Gastroesophageal sphincter (tissue), 4 donors: ENCODE measurements at places on chromosomes 3 and 15.

GRCh38 chr3:127480196-127480954 is 110.2 kb downstream of the TPRA1 start:
- ATAC-seq: no peak

GRCh38 chr3:111315930-111316587 is 225.9 kb upstream of the CD96 start:
- no peak for ATAC-seq

GRCh38 chr15:91660174-91660649 is 193.3 kb upstream of the SLCO3A1 start:
- ATAC-seq: no peak

DNA sequence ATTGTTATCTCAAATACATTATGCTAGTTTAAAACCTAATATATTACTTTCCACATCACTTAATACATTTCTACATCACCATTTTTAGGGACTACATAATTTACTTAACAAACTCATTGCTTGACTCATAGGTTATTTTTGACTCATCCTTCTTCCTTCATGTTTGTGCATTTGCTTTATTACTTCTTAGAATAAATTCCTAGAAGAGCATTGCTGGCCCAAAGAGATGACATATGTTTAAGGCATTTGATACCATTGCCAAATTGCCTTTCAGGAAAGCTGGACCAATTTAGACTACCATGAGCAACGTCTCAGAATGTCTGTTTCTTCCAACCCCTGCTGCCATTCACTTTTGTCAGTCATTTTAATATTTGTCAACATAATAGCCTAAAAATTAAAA is 905.8 kb downstream of the IGSF11 start:
- ATAC-seq: no peak

- ATAC-seq: no peak
Observed at GRCh38 chr3:46778101-46778500, 60.4 kb upstream of the PRSS50 start.

DNA sequence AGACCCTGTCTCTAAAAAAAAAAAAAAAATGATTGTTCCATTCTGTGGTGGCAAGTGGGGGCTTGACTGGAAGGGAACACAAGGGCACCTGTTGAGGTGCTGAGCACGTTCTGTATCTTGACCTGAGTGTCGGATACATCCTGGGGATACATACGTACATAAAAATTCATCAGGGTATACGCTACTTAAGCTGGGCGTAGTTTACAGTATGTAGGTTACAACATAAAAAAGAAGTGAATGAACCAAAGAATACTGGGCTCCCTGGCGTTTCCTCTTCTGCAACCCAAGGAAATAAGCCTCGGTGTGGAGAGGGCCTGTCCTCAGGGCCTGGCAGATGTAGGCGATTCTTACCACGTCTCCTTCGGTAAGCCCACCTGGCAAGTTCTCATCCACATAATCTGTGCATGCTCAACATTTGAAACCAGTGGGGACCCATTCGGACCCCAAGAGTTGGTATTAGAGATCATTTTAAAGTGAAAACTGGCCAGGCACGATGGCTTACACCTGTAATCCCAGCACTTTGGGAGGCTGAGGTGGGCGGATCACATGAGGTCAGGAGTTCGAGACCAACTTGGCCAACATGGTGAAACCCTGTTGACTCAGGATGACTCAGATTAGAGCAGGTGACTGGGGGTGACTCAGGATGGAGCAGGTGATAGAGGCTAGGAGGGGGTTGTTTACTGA is 5.1 kb upstream of the MUC20 start:
- no peak for ATAC-seq

- no peak for ATAC-seq
Observed at GRCh38 chr15:101611580-101612299, 40.4 kb downstream of the TM2D3 start.

DNA sequence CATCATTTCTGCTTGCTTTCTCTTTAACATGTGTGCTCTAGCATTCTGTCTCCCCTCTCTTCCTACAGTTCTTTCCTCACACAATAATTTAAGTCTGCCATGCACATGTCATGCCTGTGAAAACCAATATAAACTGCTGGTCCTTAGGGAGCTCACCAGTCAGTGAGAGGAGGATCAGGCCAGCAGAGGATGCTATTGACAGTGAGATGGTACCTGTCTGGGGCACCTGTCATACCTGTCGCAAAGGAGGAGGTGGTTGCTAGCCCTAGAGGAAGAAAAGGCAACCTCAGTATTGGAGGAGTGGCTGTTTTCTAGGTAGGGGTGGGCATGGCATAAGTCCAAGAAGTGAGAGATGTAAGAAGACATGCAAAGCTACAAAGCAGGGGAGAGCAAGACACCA is 194.6 kb downstream of the GABRG3 start:
- no peak for ATAC-seq

DNA sequence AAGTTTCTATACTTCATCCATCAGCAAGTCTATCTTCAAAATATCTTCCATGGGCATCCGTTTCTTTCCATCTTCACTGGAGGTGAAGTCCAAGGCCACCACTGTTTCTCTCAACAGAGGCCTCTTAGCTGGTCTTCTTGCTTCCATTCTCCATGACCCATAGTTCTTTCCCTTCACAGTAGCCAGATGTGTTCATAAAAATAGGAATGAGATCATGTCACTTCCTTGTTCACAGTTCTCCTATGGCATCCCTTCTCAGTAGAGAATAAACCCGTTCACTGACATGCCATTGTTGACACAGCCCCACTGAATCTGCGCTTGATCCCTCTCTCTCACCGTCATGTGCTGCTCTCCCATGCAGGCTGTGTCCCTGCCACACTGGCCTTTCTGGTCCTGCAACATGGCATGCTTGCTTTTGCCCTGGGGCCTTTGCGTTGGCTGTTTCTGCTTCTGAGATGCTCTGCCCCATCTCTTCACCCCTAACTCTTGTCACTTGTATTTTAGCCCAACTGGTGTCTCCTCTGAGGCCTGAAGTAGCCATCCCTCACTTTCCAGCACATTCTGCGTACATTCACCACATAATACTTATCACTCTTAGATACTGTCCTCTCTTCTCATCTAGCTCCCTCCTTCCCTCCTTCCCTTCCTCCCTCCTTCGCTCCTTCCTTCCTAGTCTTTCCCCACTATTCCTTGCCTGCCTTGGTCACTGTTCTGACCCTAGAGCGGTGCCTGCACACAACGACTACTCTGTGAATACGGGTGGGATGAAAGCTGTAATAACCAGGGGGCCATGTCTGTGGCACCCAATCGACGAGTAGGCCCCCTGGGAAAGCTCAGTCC is 42.0 kb downstream of the STARD5 start:
- no peak for ATAC-seq

- ATAC-seq: no peak
Observed at GRCh38 chr3:18787441-18787840, 360.9 kb upstream of the KCNH8 start.

- no peak for ATAC-seq
Observed at GRCh38 chr15:94177112-94177511, 54.2 kb upstream of the MCTP2 start.

DNA sequence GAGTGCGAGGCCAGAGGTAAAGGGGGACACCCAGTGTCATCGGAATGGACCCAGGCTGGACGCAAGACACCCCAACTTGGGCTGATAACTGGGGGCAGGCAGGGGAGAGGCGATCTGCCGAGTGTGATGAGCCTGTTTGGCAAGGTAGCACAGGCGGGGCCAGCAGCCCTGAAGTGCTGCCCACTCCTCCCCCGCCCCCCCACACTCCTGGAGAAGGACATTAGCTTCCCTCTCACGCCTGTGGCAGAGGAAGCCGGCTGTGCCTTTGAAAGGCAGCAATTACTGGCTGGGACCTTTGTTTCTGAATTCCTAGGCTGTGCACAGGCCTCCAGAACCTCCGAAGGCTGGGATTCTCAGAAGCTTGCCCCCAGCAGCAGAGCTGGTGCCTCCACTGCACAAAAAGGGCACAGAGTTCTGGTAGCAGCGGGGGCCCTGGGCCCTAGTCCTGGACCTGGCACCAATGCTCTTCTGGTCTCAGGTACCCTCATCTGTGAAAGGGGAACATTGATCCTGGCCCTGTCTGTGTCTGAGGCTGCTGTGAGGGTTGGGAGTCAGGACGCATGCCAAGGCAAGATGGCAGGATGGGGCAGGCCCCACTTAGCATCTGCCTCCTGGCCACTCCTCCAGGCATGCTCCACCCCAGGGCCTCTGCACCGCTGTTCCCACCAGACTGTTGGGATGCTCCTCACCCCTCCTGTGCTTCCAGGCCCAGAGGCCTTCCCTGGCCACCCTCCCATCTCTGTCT is 28.6 kb downstream of the IQSEC1 start:
- ATAC-seq: no peak

GRCh38 chr15:90471769-90472168 is 58.0 kb upstream of the CRTC3 start:
- ATAC-seq: no peak

- ATAC-seq: no peak
Observed at GRCh38 chr3:185409957-185410356, 47.0 kb downstream of the MAP3K13 start.

DNA sequence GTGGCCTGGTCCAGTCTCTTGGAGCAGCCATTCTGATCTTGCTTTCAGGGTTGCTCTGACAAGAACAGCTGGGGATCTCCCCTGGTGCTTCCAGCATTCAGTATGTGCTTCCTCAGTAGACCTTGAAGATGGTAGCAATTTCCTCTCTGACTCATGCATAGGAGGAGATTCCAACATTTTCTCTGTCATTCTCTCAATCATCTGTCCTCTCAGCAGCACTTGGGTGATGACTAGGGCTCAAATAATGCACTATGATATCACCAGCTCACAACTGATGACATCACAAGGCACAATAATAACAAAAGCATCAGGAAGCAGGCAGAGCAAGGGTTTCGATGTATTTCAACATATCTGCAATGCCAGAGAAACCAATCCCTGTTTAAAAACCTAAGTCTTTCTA is 52.7 kb downstream of the NFKBIZ start:
- ATAC-seq: no peak

GRCh38 chr3:96039632-96040031 is 774.8 kb upstream of the EPHA6 start:
- no peak for ATAC-seq

- no peak for ATAC-seq
Observed at GRCh38 chr3:62604298-62604697, 230.9 kb upstream of the FEZF2 start.

- ATAC-seq: no peak
Observed at GRCh38 chr3:97895216-97895615, 73.4 kb downstream of the CRYBG3 start.

DNA sequence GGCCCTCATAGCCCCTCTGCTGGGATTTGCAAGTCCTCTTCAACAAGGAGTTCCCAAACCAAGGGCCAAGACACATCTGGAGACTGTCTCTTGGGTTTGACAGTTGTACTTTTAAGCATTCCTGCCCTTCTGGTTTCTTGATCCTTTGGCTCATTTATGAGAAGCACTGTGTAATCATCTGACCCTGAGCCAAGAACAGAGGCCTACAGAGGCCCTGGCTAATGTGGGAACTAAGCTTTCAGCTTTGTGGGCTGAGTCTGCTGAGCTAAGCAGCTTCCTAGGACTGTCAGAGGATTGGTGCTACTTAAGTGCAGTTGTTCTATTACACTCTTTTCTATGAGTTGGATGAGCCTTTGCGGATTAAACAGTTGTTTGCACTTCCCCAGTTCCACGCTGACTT is 178.3 kb downstream of the KBTBD8 start:
- no peak for ATAC-seq

GRCh38 chr3:118970819-118971218 is 63.8 kb downstream of the IGSF11 start:
- ATAC-seq: no peak

GRCh38 chr15:43406189-43406588 is 35.3 kb downstream of the TUBGCP4 start:
- ATAC-seq: no peak

GRCh38 chr3:186452517-186452916 is 90.5 kb upstream of the DGKG start:
- no peak for ATAC-seq

- ATAC-seq: no peak
Observed at GRCh38 chr3:134258761-134259347, 8.2 kb upstream of the RYK start.

DNA sequence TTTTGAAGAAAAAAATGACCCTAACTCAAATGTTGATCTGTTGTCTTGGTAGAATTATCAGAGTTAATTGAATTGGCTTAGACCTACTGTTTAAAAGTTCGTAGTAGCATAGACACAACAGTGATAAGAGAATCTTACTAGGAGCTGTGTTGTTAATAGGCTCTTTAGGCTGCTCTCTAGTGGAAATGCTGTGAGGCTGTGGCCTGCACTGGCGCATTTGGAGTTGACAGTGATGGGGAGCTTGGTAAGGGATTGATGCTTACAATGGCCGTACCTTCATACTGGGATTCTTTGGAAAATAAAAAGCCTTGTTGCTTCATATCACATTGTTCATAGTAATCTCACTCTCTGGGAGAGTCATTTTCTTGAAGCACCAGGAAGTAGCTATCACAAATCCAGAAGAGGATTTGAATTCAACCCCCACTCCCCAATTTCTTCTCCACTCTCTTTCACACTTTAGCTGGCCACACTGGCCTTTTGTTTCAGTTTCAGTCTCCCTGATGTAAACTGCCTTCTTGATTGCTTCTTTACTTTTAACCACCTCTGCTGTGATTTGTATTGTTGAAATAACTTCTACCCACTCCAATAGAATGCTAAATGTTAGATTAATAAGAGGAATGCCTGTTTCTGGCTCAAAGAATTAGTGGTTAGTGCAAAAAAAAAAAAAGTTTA is 56.6 kb downstream of the CEP63 start:
- ATAC-seq: no peak

GRCh38 chr3:186053954-186054791 is 54.7 kb downstream of the ETV5 start:
- no peak for ATAC-seq

GRCh38 chr3:140160553-140160952 is 225.6 kb downstream of the CLSTN2 start:
- ATAC-seq: no peak

DNA sequence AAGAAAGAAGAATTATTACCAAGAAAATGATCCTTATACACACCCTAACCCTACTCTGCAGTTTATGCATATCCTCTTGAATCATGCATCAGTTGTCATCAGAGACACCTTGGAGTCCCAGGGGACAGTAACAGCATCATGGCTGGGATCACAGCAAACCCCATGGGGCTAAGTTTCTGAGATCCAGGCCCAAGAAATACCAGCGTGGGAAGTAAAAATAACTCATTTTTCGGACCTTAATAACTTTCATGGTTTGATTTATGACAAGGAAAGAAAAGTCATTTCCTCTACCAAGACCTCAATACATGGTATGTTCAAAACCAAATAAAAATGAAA is 38.8 kb upstream of the B3GNT5 start:
- no peak for ATAC-seq

DNA sequence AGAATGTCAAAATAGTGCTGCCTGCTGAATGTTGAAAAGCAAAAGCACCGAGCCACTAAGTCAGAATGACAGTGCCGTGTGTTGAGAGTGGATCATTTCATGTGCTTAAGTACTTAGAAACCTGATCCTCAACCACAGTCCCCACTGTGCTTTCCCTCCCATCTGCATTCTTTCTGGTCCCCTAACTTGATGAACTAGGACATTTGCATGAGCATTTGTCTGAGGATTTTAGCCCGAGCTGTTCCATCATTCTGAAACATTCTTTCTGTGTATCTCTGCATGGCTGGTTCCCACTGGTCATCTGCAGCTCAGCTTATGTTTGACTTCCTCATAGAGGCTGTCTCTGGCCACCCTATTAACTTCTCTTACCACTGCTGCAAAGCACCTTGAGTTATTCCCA is 42.0 kb downstream of the SST start:
- no peak for ATAC-seq

- ATAC-seq: no peak
Observed at GRCh38 chr15:81282911-81283310, 41.0 kb downstream of the STARD5 start.
